M059J (cell line): ENCODE measurements at places on chromosomes 3 and 15.
A peak's percentile ranks its signal among the peaks of the same experiment; 100 is the strongest.

DNA sequence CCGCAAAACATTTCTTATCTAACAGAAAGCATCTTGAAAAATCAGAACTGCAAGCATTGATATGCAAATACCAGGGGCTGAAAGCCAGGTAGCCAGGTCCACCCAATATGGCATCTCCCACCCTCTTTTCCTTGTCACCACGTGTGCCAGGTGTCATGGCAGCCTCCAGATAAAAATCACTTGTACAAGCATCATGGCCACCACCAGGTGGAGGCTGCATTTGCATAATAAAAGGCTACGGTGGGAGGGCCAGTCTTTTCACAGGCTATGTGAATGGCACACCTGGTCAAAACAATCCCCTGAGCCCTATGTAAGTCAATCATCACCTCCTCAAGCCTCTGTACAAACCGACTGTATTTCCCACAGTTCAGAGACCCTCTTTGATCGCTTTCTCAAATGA is 1233.1 kb upstream of the ALCAM start:
- peak; percentile 39 for DNase-seq

DNA sequence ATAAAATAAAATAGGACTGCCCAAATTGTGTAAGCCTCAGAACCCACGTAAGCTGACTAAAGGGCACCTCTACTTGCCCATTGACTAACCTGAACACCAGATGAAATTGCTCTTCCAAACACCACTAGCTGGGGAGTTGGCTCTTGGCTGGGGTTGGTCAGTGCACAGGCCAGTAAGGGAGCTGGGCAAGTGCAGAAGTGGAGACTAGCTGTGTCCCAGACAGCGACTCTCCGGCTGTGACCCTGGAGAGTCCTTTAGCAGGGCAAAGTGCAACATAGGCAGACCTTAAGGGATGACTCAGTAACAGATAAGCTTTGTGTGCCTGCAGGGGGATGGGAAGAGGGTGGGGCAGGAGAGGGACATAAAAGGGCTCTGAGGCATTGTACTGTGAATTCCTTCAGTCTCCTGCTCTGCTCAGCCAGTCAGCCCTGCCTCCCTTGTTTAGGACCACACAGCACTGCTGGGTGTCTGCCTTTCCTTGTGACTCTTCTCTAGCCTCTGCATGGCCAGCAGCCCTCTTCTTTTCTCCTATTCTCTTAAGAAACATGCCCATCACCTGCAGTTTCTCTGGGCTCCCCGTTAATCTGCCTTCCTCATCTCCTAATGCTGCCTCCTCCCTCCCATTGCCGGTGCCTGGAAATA is 13.2 kb downstream of the NR1I2 start:
- peak; percentile 68 for DNase-seq

- peak; percentile 18 for DNase-seq
Observed at GRCh38 chr15:84079885-84080777, 155.4 kb upstream of the GOLGA6L4 start.

DNA sequence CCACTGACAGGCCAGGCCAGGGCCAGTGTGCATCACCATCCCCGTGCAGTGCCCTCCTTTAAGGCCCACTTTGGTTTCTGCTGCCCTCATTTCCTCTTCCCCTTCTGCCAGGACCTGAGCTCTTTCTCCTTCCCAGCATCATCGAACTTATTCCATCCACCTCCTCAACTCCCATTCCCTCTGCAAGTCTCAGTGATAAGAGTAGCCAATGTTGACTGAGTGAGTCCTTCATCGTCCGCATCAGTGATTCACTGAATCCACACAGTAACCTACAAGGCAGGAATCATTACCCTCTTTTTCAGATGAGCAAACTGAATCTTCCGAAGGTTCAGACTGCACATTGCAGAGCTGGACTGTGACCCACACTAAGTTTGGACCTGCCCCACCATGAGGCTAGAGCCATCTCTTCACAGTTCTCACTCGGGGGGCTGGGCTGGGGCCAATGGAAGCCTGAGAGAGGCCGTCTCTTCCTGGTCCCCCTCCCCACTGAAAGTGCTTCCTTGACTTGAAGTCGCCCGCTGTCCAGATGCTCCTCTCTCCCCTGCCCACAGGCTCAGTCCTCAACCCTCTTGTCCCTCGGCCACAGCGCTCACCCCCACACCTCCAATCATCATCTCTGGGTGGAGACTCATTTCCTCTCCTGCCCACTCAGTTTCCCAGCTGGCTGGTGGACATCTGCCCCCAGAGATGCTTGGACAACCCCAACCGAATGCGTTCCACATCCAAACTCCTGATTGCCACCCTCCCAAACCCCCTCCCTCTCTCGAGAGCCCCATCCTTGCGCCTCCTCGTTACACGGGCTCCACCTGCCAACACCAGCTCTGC is 15.2 kb upstream of the ANPEP start:
- DNase-seq, result no peak

GRCh38 chr3:97810779-97811390 is 10.9 kb upstream of the CRYBG3 start:
- peak; percentile 33 for DNase-seq

GRCh38 chr3:191111722-191112121 is 87.3 kb upstream of the OSTN start:
- DNase-seq, result no peak

- DNase-seq, result no peak
Observed at GRCh38 chr15:45326280-45326679, 52.1 kb downstream of the GATM start.

GRCh38 chr15:68433551-68433950 is 1.6 kb upstream of the ITGA11 start:
- no peak for DNase-seq
